ENCODE measurements at places on chromosomes 7 and 10.

DNA sequence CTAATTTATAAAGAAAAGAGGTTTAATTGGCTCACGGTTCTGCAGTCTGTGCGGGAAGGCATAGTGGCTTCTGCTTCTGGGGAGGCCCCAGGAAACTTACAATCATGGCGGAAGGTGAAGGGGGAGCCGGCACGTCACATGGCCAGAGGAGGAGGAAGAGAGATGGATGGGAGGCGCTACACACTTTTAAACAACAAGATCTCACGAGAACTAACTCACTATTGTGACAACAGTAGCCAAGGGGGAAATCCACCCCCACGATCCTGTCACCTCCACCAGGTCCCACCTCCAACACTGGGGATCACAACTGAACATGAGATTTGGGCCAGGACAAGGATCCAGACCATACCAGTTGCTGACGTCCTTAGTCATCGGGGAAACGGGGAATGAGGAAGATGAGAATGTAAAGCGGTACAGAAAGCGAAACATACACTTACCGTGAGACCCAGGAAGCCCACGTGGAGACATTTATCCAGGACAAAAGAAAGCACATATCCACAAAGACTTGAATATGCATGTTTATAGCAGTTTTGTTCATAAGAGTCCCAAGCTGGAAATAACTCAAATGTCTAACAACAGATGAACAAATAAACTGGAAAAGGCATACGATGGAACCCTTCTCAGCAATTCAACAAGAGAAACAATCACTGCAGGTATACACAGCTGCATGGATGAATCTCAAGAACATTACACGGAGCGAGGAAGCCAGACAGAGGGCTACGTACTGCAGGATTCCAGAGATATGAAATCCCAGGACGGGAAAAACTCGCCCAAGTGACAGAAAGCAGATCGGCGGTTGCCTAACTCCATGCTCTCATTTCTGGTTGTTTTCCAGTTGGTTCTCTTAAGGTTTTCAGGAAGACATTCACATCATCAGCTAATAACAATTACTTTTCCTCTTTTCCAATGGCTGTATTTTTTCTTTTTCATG is 26.2 kb upstream of the INPP5A start:
- DNase-seq = no peak

DNA sequence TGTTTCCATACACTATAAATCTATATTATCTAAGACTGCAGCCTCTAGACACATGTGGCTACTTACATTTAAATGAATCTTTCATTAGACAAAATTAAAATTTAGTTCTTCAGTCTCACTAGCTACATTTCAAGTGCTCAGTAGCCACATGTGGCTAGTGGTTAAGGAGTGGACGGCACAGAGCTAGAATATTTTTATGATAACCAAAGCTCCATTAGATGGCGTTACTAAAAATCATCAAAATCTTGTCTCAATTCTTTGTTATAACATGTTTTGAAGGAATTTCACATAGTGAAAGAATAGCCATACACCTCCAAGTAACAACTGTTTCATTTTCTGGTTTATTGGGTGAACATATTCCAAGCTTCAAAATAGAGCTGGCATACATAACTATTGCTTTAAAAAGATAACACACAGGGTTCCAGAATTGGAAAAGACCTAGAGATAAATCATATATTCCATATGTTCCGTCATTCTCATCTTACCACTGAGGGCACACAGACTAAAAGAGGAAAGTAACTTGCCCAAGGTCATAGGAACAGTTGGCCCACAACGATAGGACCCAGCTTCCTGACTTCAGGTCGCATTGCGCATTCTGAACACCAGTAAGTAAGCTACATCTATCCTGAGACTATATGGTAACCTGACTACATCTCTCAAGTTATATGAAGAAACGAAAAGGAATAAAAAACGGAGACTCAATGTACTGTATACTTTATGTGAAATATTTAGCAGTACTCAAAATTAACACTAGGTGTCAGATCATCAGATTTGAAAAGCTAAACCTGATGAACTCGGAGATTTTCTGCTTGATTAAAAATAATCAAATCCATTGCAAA is 66.6 kb downstream of the CAV1 start:
- no peak for DNase-seq

DNA sequence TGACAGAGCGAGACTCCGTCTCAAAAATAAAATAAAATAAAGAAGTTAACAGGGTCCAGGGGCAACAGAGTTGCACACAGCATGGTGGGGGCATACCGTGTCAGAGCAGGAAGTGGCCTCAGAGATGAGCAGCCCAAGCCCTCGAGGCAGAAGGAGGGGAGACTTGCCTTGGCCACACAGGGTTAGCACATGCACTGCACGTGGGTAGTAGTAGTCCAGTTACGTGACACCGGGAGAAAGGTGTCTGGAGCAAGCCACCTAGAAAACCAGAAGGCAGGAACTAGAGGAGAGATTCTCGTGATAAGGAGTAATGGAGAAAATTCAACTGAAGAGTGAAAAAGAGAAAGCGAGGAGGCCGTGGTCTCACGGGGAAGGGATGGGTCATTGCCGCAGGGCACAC is 9.8 kb upstream of the DENND2A start:
- DNase-seq = no peak

- DNase-seq = no peak
These were observed 103.4 kb upstream of the MDFIC start for GRCh38 chr7:114818501-114818900.

GRCh38 chr7:111190804-111191203 is 99.9 kb downstream of the LRRN3 start:
- no peak for DNase-seq

GRCh38 chr7:154430640-154431039 is 378.4 kb downstream of the DPP6 start:
- no peak for DNase-seq

DNA sequence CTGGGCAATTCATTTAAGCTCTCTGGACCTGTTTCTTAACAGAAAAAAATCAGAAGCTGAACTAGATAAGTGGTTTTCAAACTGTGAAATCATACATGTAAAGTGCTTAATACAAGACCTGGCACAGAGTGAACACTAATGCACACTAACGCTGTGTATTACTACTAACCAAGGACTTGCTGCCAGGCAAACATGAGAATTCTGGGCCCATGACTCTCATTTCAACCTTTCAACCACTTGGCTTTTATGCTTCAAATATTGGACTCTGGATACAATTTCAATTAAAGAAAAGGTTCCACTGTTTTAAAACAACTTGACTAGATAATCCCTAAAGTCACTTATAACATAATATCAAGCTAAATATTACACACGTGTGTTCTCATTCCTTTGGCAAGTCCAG is 73.4 kb downstream of the SRPK2 start:
- no peak for DNase-seq

DNA sequence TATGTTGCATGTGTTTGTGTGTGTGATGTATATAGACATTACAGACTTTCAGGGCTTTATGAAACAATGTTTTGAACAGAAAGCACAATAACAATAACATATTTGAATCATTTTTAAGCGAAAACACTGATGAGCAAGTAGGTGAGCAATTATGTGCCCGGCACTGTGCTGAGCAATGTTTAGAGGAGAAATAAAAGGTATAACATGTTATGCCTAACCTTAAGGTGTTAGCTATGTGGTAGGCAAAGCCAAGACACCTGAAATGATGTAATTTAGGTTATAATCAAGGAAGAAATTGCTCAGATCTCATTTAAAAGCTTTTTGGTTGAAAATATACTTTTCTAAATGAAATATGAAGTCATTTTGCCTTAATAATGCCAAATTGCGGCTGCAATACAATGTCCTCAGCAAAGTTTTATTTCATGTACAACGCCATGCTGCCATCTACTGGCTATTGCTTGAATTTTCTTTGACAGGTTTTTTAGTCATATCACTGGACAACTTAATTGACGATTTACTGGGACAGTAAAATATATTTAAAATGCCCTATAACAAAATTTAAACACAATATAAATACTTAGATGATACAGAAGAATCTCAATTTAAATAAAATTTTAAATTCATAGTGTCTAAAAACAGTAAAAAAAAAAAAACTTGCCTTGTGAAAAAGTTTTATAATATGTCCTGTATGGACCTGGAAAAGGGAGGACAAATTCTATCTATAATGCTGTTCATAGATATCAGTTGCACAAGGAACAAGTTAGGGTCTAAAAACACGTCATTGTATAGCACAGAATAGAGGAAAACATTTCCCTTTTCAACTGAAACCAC is 131.1 kb upstream of the CDK1 start:
- DNase-seq = peak; percentile 25

All from NCI-H1930 (cell line).